ENCODE measurements at places on chromosomes 7 and 10.
A peak's percentile ranks its signal among the peaks of the same experiment; 100 is the strongest.

GRCh38 chr7:158951725-158952124 is 95.4 kb downstream of the DYNC2I1 start:
- no peak for DNase-seq

- DNase-seq = no peak
Observed at GRCh38 chr10:59944339-59944935, 38.1 kb upstream of the CCDC6 start.

GRCh38 chr7:37234928-37235327 is 213.7 kb downstream of the ELMO1 start:
- DNase-seq = no peak

- no peak for DNase-seq
Observed at GRCh38 chr7:100687261-100687660, 6.8 kb downstream of the GIGYF1 start.

DNA sequence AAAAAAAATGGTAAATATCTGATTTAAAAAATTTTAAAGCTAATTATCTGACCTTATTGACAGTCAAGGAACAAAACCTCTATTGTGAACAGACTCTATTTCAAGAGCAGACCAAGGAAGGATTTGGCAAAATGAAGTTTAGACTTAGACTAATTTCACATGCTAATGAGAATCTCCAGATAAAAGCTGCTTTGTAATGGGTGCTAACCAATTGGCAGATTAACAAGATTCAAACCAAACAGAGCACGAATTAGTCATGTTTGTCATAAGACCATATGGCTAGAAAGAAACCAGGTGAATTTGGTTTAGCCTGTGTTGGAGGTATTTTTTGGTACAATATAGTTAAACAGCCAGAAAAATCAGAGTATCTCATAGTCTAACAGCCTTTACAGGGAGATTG is 429.1 kb upstream of the NFE2L3 start:
- DNase-seq = no peak

DNA sequence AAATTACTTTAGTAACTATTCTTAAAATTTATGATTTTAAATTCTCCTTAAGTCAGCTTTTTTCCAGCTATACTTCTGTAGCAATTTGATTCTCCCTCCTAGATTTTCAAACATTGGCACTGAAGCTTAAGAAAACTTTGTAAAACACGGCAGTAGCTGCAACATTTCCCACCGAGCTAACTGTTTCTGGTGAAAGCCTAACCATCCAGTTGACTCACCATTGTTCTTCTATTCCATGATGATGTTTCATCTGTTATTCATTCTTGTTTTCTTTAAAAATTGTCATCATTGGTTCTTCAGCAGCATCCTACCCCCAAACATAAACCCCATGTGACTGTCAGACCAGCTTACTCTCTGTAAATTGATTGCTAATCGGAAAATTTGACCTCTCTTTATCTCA is 312.3 kb downstream of the DGKB start:
- DNase-seq = no peak

- DNase-seq = no peak
Observed at GRCh38 chr7:962401-963081, 8.1 kb upstream of the ADAP1 start.

DNA sequence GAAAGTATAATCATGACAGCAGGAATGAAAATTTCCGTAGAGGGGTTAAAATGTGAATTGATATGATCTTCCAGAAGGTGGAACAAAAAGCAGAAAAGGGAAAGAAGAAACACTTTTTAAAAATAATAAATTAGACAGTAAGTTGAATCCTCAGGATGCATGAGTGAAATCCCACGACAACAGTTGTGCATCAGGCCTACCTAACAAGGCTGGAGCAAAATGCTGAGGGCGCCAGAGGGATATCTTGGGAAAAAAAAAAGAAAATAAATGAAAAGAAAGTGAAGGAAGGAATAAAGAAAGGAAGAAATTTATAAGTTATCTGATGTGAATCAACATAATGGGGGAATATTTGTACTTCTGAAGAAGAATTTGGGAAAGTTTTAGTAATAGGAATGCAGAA is 13.0 kb upstream of the HUS1 start:
- DNase-seq = no peak

DNA sequence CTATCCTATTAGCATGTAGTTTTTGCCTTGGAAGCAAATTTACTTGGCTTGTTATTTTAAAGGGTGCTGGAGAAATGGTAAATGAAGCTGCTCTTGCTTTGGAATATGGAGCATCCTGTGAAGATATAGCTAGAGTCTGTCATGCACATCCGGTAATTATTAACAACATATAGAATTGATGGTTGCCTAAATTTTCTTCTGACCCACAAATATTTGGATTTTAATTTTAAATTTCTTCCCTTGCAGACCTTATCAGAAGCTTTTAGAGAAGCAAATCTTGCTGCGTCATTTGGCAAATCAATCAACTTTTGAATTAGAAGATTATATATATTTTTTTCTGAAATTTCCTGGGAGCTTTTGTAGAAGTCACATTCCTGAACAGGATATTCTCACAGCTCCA is 28.0 kb downstream of the DLD start:
- DNase-seq = no peak

GRCh38 chr10:74153123-74153522 is 2.1 kb downstream of the ADK start:
- no peak for DNase-seq

GRCh38 chr7:53151496-53151895 is 116.1 kb downstream of the POM121L12 start:
- no peak for DNase-seq

DNA sequence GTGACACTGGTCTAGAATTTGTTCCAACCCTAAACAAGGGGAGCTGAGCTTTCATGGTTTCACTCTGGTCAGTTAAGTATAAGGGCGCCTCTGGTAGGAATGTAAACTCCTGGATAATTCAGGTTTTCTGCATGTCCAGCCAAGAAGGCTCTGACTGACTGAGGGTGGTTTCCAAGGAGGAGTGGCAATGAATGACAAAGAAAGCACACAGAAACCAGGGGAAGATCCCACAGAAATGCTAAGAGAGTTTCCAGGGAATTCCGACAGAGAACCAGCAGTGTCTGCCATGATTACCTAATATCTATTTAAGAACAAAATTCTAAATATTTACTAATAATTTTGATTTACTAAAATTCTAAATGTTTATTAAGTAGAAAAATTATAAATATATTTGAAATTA is 27.3 kb upstream of the NRG3 start:
- no peak for DNase-seq

GRCh38 chr10:91080776-91081175 is 139.7 kb upstream of the PCGF5 start:
- DNase-seq = no peak

- no peak for DNase-seq
Observed at GRCh38 chr10:78194539-78195402, 161.1 kb downstream of the RPS24 start.

- no peak for DNase-seq
Observed at GRCh38 chr10:373015-373414, 237.8 kb downstream of the ZMYND11 start.

GRCh38 chr10:72407471-72407870 is 52.8 kb upstream of the DNAJB12 start:
- no peak for DNase-seq

DNA sequence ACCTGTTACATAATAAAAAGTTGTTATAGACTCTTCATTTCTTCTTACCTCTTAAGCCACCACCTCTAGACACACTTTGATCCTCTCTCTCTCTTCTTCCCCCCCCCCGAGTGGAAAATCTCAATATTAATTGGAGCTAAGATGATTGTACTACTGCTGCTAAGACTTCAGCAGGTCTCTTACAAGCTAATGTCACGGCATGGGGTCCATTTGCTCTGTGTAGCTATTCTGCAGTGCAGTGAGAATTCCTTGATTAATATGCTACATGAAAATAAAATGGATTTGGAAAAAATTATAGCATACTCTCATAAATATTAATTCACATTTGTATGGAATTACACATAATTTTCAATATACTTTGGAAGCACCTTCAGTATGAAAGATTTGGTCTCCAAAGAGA is 297.2 kb downstream of the AUTS2 start:
- no peak for DNase-seq

- no peak for DNase-seq
Observed at GRCh38 chr10:7314170-7314569, 96.7 kb downstream of the SFMBT2 start.

DNA sequence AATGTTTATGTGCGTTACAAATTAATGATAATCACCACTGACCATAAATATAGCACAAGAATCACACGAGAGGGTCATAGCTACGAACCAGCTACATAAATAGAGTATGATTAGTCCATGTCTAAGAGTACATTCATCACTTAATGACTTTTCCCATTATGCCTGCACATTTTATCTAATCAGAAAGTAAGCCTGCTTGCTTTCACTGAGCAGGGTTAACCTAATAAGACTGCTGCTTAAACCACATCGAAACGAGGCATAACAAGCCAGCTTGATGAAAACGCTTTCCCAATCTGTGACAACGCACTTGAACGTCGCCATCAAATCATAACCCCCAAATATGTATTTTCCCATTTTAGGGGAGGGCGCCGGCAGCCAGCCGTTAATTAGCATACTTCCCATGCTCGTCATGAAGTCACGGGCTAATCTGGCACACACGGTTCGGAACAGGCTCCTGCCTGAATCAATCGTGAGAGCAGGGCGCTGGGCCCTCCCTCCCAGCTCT is 71.5 kb downstream of the EBF3 start:
- no peak for DNase-seq

DNA sequence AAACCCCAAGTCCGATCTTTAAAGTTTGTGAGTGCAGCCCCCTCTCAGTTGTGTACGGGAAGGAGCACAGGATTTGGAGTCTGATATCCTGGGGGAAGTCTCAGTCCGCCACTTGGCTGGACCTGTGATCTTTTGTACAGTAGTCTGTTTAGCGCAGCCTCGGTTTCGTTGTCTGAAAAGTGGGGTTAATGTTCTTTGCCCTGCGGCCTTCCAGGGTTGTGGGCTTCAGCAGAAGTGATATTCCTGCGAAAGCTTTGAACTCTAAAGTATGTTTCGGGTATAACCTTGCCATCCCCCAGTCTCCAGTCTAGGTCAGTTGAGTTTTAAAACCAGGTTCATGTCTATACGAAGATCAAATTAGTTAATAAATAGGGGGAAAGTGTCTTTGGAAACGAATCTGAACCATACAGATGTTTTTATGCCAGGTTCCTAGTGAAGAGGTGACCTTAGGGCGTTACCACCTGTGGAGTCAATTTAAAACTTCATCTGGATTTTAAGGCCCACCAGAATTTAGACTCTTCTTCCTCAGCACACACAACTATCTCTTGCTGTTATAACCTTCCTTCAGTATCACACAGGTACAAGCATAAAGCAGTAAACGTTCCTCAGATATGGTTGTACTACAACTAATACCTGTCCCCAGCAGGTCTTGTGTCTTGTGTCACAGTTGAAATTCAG is 904 bp downstream of the R3HCC1L start:
- no peak for DNase-seq

GRCh38 chr7:100472121-100472851 is 6.7 kb downstream of the TSC22D4 start:
- no peak for DNase-seq

GRCh38 chr10:103893817-103894216 is 24.2 kb downstream of the STN1 start:
- DNase-seq = no peak

DNA sequence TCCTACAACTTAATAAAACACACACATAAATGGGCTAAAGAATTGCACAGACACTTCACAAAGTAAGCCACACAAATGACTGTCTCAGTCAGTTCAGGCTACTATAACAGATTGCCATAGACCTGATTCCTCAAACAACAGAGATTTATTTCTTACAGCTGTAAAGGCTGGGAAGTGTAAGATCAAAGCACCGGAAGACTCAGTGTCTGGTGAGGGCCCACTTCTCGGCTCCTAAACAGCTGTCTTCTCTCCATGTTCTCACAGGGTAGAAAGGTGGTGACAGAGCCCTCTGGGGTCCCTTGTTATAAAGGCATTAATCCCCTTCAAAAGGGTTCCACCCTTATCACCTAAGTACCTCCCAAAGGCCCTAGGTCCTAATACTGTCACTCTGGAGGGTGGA is 18.3 kb downstream of the STK32C start:
- no peak for DNase-seq

DNA sequence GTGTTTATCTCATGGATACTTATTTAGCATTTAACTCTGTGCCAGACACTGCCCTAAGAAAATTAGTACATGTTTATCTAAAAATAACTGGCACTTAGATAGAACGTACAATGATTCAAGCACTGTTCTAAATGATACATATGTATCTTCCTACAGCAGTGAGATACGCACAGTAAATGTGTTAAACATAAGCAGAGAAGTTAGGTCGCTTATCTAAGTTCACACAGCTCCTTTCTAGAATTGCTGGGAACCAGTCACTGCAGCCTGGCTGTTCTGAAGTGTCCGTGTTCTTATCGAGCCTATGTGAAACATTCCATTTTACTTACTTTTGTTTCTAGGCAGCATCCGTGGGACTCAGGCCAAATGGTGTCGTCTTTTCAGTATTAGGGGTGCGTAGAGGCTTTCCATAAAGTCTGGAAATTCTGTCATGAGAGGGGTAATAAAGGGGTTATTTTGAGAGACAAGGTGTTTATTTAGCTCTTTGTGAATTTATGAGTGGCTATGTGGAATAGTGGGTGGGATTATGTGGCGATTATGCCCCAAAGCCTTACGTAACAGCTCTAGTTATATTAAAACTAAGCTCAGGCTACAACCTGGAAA is 186.9 kb downstream of the SND1 start:
- DNase-seq = no peak

DNA sequence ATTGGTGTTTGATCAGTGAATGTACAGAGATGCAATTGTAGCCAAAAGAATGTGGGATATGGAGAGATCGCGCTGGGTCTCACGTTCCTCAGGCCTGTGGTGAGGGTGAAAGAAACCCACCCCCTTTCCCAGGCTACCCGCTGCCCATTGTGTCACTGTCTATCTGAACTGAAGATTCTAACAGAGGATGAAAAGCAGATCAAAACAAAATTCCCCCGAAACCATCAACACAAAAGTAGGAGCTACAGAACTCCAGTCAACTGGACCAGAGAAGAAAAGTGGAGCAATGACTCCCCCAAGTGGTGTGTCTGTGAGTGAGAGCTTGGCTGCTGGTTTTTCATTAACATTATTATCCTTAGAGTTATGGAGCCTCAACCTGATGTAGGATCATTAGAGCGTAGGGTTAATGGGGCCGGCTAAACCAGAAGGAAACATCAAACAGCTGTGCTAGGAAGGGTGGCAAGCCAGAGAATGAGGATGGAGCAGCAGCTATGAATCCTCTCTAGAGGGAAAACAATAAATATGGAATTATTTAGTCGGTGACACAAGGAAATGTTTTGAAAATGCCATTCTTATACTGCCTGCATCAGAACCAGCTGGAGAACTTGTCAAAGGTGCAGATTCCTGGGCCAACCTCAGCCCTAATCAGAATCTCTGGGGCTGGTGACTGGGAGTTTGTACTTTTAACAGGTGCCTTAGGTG is 38.3 kb downstream of the AKR1B1 start:
- DNase-seq = peak; percentile 3

- no peak for DNase-seq
Observed at GRCh38 chr7:131008840-131009711, 275.1 kb upstream of the KLF14 start.

GRCh38 chr7:158539711-158540146 is 47.9 kb downstream of the PTPRN2 start:
- DNase-seq = no peak

GRCh38 chr7:148306759-148307158 is 283.8 kb upstream of the C7orf33 start:
- no peak for DNase-seq

GRCh38 chr7:20783700-20784387 is 2.8 kb downstream of the SP8 start:
- no peak for DNase-seq

- no peak for DNase-seq
Observed at GRCh38 chr7:33959676-33960075, 54.3 kb downstream of the BMPER start.

- peak; percentile 25 for DNase-seq
Observed at GRCh38 chr10:98045785-98046389, 15.5 kb upstream of the CRTAC1 start.
